ENCODE measurements at places on chromosomes 3 and 15. TPM values are rescaled to one million over a fixed set of nuclear protein-coding genes. Genes with fewer than 3 reads are reported as not detected.
A peak's percentile ranks its signal among the peaks of the same experiment; 100 is the strongest.

Gene GPR62
- total RNA-seq: 0.23 TPM

Gene GABRG3
- total RNA-seq: 0.13 TPM

Gene MESP1
- 1.1 TPM for total RNA-seq

Gene CHRNA5
- total RNA-seq: 9.2 TPM

Gene WDR49
- not detected for total RNA-seq

Gene VILL
- 1.0 TPM for total RNA-seq

Gene LHFPL4
- total RNA-seq: not detected

Gene POLR2H
- 327 TPM for total RNA-seq

Gene GATA2
- total RNA-seq: 1.6 TPM

Gene RHOV
- 0.43 TPM for total RNA-seq

Gene GDPGP1
- 6.4 TPM for total RNA-seq

Gene ANAPC13
- total RNA-seq: 104 TPM

Gene ASB14
- 0.20 TPM for total RNA-seq

Gene AHSG
- total RNA-seq: 0.32 TPM

Gene GABRR3
- not detected for total RNA-seq

Gene SEMA6D
- 0.35 TPM for total RNA-seq

GRCh38 chr3:126554560-126555525, 3.9 kb downstream of the C3orf22 start:
- no peak for DNase-seq

DNA sequence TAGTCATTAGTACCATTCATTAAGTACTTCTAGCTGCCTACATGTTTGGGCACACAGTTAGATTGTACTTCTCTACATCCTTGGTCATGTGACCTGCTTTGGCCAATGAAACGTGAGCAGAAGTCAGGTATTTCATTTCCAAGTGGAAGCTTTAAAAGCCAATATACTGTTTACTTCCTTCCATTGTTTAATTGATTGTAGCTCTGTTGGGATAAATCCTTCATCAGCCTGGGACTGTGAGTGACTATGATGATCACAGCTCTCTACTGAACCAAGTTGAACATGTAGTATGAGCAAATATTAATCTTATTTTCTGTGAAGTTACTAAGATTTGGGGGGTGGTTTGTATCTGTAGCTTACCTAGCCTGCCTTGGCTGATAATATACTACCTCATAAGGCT, 116.5 kb upstream of the ROPN1 start:
- no peak for DNase-seq

- peak; percentile 67 for DNase-seq
These were observed 21.2 kb upstream of the LMOD3 start for GRCh38 chr3:69143612-69144011.

DNA sequence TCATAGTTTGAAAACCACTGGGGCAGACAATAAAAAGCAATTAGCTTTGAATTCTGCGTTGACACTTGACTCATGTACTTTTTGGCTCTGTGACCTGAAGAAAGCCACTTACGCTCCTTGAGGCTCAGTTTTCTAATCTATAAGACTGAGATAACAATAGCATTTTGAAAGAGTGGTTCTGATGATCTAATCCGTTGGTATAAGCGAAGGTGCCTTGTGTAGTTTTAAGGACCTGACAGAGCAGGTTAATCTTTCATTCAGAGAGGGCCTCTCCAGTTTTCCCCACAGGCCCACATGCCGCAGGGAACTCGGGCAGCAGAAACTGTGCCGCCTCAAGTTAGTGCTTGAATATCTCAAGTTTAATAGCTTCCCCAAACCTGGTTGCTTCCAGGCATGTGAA, 306.0 kb upstream of the GBE1 start:
- DNase-seq: no peak

- peak; percentile 98 for DNase-seq
These were observed 183.8 kb upstream of the THRB start for GRCh38 chr3:24678421-24678865.

- no peak for DNase-seq
These were observed 97.4 kb downstream of the WNT7A start for GRCh38 chr3:13782501-13782900.

GRCh38 chr3:168138421-168138820, 42.7 kb upstream of the GOLIM4 start:
- no peak for DNase-seq

DNA sequence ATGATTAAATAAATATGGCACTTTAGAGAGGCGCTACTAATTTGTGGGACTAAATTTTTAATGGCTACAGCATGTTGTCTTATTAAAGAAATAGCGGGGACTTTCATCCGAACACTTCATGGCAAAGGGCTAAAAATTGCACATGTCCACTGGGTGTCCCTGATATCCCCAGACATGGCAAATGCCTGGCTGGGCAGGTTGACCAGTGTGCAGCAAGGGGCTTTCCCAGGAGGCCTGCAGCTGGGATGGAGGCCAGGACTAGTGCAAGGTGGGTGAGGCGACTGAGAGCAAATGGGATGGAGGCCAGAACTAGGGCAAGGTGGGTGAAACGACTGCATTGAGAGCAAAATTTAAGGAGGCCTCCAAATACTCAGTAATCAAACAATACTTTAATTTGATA, 167.4 kb upstream of the SMAD3 start:
- no peak for DNase-seq

DNA sequence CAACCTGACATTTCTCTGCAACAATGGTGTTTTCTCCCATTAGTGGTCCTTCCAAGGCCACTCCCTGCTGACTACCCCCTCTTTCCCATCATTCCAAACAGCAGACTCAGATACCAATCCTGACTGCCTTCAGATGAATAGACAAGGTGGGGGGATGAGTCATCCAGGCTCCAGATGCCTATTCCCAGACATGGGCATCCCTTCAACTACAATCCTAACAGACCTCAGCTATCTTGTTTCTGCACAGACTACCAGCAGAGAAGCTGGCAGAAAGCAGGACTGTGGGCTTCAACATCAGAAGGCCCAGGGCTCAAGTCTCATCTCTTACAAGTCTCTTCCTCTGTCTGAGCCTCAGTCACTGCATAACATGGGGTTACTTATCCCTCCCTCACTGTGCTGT, 2.2 kb downstream of the RBP1 start:
- peak; percentile 80 for DNase-seq

GRCh38 chr3:27533261-27533607, 49.0 kb upstream of the SLC4A7 start:
- peak; percentile 65 for DNase-seq

DNA sequence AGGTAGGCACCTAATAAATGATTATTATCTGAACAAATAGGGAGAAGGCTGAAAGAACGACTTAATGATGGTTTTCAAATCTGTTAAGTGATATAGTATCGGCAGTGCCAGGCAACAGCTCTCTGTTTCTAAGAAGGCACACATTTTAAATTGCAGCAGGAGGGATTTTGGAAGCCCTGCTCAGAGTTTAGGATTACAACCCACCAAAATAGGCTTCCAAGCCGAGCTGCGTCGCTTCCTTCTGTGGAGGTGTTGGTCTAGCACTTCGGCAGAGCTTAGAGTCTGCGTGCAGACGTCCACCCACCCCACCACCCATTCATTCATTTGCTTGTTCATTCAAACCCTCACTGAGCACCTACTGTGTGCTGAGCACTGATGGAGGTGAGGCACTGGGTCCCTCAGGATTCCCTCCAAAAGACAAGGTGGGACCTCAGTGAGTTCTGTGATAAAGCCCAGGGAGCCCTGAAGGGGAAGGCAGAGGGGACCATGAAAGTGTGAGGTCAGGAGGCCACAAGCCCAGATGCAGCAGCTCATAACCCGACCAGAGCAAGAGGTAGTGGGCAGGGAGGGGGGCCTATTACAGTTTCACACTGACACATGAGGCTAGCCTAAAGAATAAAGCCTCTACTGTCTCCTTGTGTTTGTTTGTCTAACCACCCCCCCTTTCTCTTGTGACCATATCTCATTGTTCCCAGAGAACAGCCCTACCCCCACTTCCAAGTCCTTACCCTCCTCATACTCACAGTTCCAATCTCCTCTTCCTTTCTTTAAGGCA, 8.9 kb downstream of the ADCY5 start:
- DNase-seq: peak; percentile 36

DNA sequence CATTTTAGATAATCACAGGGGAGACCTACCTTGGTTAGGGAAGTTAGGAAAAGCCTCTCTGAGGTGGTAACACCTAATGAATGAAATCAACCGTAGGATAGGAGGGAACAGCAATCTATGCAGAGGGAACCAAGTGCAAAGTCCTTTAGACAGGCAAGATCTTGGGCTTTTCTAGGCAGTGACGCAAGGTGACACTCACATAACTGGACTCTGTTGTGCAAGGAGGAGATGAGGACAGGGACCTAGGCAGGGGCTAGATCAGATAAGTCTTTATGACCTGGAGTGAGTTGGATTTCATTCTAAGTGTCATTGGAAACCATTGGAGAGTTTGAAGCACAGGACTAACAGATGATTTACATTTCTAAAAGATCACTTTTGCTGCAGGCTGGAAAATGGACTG, 4.6 kb upstream of the LMOD3 start:
- no peak for DNase-seq

DNA sequence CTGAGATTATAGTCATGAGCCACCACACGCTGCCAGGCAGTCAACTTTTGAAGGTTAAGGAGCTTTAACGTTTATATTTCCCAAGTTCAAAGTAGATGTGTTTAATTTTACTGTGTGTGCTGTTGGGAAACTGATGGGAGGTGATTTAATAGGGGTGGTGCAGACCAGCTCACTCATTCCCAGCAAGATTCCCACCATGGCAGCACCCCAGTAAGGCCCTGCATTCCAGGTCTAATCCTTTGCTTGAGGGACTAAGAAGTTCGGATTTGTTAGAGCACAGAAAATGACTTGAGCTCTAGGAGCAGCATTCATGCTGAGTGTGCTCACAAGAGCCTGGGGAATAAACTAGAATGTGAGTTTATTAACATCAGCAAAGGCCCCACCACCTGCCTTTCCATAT, 25.2 kb downstream of the TSEN2 start:
- no peak for DNase-seq

GRCh38 chr3:191158815-191159214, 40.2 kb upstream of the OSTN start:
- no peak for DNase-seq

DNA sequence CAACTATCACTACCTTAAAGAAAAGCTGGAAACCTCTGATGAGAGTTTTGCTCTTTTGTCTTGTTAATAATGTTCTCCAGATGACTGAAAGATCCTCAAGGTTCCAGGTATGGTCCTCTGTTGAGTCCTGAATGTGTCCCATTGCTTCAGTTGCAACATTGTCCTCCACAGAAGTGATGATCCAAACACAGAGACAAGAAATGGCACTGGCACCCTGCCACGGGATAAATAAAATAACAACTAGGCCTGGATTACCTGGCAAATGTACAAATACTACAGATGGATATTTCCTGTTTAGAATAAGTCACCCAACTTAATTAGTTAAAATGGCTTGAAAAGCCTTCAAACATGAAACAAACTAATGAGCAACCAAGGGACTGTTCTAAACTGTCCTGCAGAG, 58.3 kb downstream of the EIF3J start:
- no peak for DNase-seq

GRCh38 chr3:178568155-178568731, 32.0 kb downstream of the KCNMB2 start:
- DNase-seq: no peak

DNA sequence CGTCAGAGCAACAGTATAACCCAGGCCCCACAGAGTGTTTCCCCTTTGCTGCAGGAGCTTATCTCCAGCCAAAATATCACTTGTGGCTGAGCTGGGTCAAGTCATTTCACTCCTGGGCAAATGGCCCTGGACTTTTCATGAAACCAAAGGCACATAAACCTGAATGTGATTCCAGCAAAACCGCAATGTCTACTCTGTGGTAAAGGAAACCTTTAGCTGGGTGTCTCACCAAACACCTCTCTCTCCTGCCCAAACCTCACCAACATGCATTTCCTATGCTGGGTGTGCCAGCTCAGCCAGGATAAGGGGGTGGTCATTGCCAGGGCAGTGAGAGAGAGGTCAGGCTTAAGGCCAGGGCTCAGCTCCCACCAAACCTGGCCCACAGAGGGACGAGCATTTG, 67.4 kb downstream of the GTPBP8 start:
- DNase-seq: no peak

DNA sequence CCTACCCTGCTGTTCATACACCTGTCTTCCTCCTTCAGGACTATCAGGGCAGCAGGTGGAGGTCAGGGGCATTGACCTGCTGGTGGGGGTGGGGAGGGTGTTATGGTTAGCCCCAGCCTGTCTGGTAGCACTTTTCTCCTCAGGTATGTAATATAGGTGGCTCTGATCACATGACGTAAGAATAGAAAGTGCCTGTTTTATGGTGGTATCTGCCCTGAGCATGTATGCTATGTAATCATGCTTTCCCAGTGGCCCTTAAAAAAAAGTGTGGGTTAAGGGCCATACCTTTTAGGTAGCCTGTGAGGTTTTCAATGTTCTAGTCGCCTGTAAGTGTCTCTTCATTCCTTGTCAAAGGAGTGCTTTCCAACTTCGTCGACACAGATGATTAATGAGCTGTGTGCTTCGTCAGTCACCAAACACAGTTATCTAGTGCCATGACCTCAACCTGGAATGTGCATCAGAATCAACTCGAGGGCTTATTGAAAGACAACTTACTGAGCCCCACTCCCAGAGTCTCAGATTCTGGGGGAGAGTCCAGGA, 86.3 kb downstream of the KLHL25 start:
- no peak for DNase-seq

- DNase-seq: no peak
These were observed 10.3 kb upstream of the CD47 start for GRCh38 chr3:108100906-108101660.

DNA sequence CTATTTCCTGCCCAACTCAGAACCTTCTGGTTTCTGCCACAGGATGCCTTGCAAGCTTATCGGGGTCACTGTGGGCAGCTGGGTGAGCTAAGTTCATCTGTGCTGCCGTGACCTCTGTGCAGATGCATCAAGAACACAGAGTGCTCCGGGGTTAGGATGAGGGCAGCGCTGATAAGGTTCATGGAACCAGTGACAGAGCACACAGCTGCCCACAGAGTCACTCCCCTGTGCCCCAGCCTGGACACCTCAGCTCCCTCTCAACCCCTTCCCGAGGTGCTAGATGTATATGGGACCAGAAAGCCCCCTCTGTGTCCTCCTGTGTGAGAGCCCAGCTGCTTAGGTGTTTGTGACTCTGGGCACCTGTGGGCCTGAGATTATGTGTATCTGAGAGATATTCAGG, 15.8 kb upstream of the ALAS1 start:
- no peak for DNase-seq

- no peak for DNase-seq
These were observed 306.5 kb downstream of the ROBO1 start for GRCh38 chr3:79461129-79461792.

GRCh38 chr3:170007031-170007663, 30.6 kb upstream of the GPR160 start:
- peak; percentile 68 for DNase-seq

Data from HT1080 (cell line).